ENCODE measurements at places on chromosomes 13 and 19.

- DNase-seq: no peak
Measured at GRCh38 chr13:52999093-52999696, 29.4 kb upstream of the OLFM4 start.

DNA sequence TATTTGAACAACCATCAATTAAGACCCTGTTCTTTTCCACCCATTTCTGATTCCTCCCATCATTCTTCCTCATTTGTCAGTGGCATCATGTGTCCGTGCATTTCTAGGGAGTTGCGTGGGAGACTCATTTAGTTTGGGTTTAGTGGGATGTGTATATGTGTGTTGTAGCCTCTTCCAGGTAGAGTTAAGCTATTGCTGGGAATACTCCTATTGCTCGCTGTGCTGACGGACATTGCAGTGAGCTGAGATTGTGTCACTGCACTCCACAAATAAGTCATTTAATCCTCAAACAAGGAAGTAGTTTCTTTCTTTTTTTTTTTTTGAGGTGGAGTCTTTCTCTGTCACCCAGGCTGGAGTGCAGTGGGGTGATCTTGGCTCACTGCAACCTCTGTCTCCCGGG lies 42.2 kb upstream of the RCBTB2 start:
- no peak for DNase-seq

DNA sequence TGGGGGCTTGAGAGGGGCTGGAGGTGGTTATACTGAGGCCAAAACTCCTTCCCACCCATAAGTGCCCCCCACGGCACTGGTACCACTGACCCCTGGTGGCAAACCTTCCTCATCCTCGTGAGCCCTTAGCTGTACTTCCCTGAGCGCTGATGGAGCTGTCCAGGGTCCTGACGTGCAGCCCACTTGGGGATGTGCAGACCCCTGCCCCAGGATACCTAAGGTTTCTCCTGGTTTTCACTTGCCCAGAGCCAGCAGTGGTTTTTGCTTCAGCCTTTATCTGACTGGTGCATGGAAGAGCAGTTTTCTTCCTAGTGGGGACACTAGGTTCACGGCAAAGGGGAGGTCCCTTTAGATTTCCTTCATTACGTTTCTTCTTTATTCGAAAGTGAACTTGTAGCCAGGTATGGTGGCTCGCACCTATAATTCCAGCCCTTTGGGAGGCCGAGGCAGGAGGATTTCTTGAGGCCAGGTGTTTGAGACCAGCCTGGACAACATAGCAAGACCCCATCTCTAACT lies 28.7 kb upstream of the KCTD15 start:
- DNase-seq: no peak

- no peak for DNase-seq
Measured at GRCh38 chr13:65593298-65593874, 1636.8 kb downstream of the PCDH9 start.

GRCh38 chr13:37179645-37180044 lies 74.2 kb upstream of the CSNK1A1L start:
- no peak for DNase-seq

- no peak for DNase-seq
Measured at GRCh38 chr13:27851096-27851850, 59.0 kb downstream of the GSX1 start.

DNA sequence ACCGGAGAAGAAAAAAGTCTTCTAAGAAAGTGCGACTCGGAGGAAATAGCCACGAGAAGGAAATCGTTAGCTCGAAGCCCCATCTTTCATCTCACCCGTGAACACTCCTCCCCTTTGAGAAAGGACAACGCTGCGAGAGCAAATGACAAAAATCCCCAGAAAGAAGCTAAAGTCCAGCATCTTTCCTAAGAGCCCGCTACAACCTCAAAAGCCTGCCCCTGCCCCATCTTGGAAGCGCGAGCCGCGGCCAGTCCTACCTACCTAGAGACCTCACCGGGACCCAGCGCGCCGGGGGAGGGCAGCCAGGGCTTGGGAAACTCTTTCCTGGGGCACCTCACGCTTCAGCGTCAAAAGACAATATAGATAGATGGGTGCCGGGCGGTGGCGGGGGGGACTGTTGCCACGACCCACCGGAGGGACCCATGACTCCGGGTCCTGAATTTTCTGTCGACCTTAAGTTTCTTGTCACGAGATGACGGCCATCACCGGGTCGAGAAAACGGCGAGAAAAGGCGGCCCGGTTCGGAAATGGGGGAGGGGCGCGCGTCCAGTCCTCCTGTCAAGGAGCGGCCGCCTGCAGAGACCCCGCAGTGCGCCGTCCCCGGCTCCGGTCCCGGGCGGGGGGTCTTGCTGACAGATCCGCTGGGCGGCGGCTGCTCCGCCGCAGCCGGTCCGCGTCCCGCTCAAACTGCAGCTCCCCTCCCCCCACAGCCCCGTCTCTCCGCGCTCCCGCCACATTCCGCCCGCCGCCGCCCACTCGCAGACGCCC lies 65.9 kb downstream of the KCNRG start:
- DNase-seq: peak; percentile 66

DNA sequence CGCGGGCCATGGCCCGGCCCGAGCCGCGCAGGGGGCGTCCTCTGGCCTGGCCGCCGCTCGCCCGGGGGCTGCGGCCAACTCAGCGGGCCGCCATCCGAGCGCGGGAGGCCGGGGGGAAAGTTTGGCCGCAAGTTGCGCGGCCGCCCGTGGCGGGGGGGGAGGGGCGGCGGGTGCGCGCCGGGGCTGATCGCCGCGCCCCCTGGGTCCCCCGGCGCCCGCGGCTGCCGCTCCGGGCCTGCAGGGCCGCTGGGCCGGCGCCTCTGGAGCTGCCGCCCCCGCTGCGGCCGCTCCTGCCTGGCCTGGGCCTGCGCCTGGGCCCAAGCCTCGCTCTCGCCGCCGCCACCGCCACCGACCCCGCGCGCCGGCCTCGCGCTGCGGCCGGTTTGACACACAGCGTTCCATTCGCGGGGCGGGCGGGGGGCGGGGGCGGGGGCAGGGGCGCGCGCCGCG lies at the start of gene NR2F6:
TSS of gene NR2F6 (minus strand) at position 385 of the 450 bp plus-strand sequence. CDS start 699 bp downstream, outside the sequence.
- DNase-seq: no peak

DNA sequence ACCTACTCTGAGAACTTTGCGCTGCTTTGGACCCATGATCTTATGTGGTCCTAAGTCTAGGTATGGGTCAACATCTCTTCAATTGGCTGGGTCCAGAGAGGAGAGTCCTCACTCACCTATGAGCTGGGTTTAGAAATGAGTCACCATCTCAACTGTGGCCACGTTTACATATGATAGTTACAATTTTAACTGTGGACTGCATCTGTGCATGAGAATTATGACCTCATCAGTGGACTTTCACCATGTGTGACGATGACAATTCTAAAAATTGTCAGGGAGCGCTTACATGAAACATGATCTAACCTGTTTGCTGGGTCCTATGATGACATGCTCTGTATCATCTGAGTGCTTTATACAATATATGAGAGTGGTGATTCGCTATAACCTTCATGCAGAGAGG lies 12.7 kb upstream of the ZNF724 start:
- no peak for DNase-seq

DNA sequence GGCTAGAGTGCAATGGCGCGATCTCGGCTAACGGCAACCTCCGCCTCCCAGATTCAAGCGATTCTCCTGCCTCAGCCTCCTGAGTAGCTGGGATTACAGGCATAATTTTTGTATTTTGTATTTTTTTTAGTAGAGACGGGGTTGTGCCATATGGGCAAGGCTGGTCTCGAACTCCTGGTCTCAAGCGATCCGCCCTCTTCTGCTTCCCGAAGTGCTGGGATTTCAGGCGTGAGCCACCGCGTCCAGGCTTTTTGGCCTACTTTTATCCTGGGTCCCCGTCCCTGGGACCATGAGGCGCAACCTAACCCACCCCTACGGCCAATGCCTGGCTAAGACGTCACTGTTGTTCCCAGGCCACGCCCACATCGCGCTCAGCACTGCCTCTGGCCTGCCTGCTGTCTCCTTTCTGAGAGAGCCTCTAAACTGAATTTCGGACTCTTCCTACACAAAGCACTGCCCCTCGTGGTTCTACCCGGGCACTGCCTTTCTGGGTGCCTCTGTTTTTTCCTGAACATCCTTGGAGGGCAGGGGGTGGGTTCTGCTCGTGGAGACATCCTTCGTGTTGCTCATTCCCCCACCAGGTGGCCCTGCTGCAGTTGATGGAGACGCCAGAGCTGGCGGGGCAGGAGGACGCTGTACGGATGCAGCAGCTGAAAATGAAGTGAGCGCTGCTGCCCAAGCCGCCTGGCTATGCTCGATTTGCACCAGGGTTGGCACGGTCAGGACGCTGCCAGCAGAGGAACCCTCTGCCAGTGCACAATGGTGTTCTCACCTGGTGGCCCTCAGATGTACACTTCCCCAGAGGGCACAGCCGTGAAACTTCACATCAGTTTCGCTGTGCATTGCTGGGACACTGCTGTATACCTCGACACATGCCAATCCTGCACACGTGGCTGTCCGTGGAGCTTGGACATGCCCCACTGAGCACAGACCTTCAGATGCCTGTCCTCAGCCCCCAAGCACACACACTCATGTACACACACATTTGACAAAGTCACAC lies 2.0 kb downstream of the REX1BD start:
- DNase-seq: peak; percentile 52

- DNase-seq: no peak
Measured at GRCh38 chr19:21434967-21435544, 38.1 kb downstream of the ZNF493 start.

GRCh38 chr19:41870401-41870873 lies 6.6 kb upstream of the CD79A start:
- peak; percentile 14 for DNase-seq

DNA sequence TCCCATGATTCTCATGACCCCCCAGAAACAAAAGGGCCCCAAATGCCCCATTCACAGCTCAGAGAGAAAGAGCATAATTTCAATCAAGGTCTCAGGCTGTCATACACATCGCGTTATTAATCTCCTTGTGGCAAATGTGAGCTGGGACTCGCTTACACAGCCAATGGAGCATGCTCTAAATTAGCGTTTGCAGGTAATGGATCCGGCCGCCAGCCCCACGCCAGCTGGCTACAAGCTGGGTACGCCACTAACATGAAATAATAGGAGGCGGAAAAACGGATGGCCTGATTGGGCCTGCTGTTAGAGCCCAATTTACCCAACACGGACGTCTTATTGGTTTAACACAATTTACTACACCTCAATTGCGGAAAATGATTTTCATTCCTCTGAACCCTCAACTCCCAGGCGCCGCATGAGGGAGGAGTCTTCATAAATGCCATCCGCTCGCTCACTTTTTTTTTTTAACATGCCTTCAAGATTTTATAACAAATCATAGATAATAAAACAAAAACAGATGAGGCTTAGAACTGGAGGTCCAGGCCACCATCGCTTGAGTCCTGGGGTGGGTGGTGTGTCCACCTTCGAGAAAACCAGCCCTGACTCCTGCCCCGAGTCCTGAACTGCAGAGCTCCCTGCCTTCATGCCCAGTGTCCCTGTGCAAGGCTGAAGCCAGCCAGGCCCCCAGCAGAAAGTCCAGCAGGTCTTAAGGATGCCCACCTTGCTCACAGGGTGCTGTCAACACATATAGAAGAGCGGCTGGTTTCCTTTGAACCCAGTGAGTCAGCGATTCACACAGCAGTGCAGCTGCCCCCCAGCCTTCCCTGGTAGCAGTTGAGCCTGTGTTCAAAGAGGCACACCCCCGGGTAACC lies 62.1 kb downstream of the PEPD start:
- DNase-seq: no peak

GRCh38 chr19:19402656-19403372 lies 2.7 kb upstream of the GATAD2A start:
- no peak for DNase-seq

DNA sequence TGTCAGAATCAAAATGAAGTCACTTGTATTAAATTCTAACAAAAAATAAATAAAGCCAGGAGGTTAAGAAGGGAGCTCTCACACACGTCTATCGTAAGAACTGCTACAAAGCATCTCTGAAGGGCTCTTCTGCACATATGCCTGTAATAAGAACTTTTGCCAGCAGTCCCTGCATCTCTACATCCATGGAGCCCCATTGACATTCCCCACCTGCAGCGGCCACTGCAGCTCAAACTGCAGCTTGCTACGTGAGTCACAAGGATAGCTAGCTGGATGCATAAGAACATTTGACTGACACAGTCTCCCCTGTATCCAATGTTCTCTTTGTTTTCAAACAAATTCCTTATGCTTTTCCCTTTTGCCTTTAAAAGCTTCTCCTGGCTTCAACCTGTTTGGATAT lies 68.3 kb downstream of the DNAJC3 start:
- no peak for DNase-seq

DNA sequence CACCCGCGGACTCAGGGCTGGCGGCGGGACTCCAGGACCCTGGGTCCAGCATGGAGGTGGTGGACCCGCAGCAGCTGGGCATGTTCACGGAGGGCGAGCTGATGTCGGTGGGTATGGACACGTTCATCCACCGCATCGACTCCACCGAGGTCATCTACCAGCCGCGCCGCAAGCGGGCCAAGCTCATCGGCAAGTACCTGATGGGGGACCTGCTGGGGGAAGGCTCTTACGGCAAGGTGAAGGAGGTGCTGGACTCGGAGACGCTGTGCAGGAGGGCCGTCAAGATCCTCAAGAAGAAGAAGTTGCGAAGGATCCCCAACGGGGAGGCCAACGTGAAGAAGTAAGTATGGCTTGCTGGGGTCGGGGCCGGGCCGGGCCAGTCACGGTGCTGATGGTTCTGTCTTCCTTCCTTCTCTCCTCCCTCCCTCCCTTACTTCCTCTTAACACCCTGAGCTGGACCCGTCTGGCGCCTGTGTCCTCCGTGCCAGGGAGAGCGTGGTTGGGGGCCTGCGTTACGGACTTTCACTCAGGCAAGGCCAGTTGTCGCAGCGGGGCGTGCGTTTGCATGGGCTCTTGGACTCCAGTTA lies 1.4 kb downstream of the STK11 start:
- DNase-seq: no peak

- DNase-seq: no peak
Measured at GRCh38 chr13:77857531-77858209, 61.0 kb downstream of the EDNRB start.

GRCh38 chr19:15282311-15282705 lies 50.0 kb downstream of the BRD4 start:
- DNase-seq: no peak

GRCh38 chr19:2089001-2089711 lies 7.0 kb downstream of the MOB3A start:
- no peak for DNase-seq

- DNase-seq: no peak
Measured at GRCh38 chr19:1296575-1297271, 11.1 kb downstream of the EFNA2 start.

GRCh38 chr19:31419871-31420445 lies 70.7 kb upstream of the TSHZ3 start:
- DNase-seq: no peak

- DNase-seq: no peak
Measured at GRCh38 chr19:54551293-54551692, 22.3 kb upstream of the LILRA2 start.

DNA sequence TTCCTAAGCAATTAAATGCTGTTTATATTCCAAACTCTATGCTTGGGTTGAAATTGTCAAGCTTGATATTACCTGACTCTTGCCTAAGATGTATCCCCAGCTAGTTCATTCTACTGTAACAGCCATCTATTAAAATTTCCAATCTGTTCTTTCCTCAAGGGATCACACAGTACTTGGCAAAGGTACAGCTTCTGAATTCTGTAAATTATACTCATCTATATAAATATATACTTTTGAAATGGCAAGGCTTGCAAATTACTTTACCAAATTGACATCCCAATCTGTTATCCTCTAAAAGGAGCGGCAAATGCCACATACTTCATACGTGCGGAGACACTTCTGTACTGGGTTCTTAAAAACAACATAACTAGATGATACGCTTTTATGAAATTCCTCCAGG lies 330.2 kb downstream of the DNAJC15 start:
- no peak for DNase-seq
